ENCODE measurements at places on chromosomes 2 and 18.

DNA sequence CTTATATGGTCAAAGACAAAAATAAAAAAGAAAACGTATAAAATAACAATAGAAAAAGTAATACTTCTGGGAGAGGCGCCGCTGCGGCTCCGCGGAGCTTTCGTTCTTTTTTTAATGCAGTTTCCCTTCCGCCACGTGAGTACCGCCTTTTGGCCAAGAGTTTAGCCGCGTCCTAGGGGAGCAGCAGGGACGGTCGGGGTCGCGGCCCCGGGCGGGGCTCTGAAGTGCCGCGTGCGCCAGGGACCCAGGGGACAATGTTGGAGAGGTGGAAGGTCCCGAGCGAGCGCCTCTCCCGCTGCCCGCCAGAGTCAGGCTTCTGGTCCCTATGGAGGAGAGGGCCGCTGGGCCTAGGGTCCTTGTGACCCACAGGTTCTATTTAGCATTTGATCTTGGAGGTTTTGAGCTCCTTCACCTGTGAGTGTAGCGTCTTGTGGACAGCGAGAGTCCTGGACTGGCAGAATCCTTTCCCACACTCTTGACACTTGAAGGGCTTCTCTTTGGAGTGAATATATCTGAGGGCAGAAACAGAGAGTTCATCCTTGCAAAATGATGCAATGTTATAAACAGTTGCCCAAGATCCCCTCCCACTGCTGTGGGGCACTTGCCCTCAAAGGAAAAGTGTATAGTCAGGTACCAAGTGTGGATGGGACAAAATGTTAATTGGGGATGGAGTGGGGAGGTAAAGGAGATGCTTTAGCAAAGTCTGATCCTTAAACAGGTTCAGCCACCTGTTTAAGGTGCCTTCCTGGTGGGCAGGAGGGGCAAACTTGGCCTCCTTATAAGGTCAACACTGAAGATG lies 6.3 kb downstream of the OSR1 start:
- H3K4me3 ChIP-seq: no peak overlapping the region
- peaks cover 6% of the 10 kb centered on the region for H3K4me1 ChIP-seq
- no peak overlapping the region for H3K27ac ChIP-seq
- H3K27me3 ChIP-seq: peaks cover 81% of the 10 kb centered on the region

DNA sequence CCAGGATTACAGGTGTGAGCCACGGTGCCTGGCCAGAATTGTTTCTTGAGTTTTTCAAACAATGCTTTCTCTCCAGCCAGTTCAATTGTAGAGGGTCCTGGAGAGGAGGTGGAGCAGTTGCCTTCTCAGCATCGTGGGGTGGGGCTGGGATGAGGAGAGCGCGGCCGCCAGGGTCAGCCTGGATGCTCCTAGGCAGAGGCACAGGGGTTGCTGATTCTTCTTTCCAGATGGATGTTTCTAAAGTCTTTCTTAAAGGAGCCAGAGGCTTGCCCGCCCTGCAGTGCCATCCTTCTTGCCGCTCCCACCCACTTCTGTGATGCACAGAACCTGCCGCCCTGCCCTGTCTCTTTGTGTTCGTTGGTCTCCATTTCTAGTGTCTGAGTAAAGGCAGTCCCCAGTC lies 61.1 kb downstream of the AGAP1 start:
- no peaks in the 10 kb centered on the region for H3K36me3 ChIP-seq
- H3K27me3 ChIP-seq: no peaks in the 10 kb centered on the region
- no peak for DNase-seq

GRCh38 chr2:16198166-16198912 lies 258.0 kb downstream of the MYCN start:
- H3K4me1 ChIP-seq: no peaks in the 10 kb centered on the region
- no peak for DNase-seq
- H3K27me3 ChIP-seq: no peaks in the 10 kb centered on the region
- no peak overlapping the region for H3K4me3 ChIP-seq
- no peak overlapping the region for H3K27ac ChIP-seq

DNA sequence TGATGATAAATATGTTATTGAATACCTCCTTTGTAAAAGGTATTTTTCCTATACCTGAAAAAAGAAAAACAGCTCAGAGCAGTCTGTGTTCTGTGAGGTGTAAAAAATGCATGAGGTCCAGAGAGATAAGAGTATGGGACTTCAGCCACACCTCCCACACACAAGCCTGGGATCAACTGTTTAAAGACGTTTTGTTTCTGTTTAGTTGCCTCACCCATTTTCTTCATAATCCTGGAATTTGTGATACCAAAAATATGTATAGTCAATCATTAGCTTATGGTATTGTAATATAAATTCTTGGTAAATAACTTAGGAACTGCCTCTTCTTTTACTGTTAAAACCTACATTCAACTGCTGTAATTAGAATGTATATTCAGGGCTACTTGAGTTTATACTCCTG lies 1322.9 kb upstream of the TMEFF2 start:
- H3K4me3 ChIP-seq: no peak overlapping the region
- DNase-seq: no peak
- no peaks in the 10 kb centered on the region for H3K27me3 ChIP-seq

DNA sequence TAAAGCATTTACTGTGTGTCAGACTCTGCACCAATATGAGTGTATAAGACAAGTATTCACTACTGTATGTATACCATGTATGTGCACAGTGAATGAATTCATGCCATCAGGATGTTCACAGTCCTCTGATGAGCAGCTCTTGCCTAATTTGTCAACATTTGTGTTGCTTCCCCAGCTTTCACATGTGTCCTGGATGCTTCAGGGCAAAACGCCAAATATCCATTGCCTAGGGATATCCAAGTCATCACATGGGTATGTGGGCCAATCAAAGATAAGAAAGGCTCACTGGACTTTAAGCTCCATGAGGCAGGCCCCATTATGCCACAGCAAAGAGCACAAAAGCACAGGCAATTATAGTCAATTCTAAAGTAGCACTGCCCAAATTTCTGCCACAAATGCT lies 134.2 kb upstream of the CHAC2 start:
- DNase-seq: no peak
- no peak overlapping the region for H3K27ac ChIP-seq
- no peaks in the 10 kb centered on the region for H3K4me1 ChIP-seq
- H3K4me3 ChIP-seq: no peak overlapping the region
- no peaks in the 10 kb centered on the region for H3K36me3 ChIP-seq
- H3K27me3 ChIP-seq: no peaks in the 10 kb centered on the region

- no peak overlapping the region for H3K4me3 ChIP-seq
- no peaks in the 10 kb centered on the region for H3K27me3 ChIP-seq
- no peaks in the 10 kb centered on the region for H3K4me1 ChIP-seq
- no peak for DNase-seq
- H3K27ac ChIP-seq: no peak overlapping the region
- no peaks in the 10 kb centered on the region for H3K36me3 ChIP-seq
Observed at GRCh38 chr2:150142561-150142960, 344.9 kb downstream of the RND3 start.

DNA sequence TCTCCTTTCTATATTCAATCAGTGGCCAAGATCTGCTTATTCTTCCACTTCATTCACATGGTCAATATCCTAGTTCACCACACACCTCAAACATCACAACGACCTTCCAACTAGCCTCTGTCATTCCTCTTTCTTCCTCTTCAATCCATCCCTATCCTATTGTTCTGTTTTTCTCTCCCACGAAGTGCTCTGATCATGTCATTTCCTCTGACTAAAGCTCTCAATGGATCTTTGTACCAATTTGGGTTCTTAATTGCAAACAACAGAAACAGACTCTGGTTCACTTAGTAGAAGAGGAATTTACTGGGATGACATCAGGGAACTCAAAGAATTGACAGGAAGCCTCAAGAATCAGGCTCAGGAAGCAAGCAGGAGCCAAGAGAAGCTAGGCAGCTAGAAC lies 23.5 kb downstream of the WNT10A start:
- no peaks in the 10 kb centered on the region for H3K36me3 ChIP-seq
- no peak overlapping the region for H3K4me3 ChIP-seq
- no peaks in the 10 kb centered on the region for H3K4me1 ChIP-seq
- H3K27me3 ChIP-seq: peaks cover 8% of the 10 kb centered on the region
- no peak for DNase-seq

- H3K27me3 ChIP-seq: no peaks in the 10 kb centered on the region
- H3K4me3 ChIP-seq: no peak overlapping the region
- H3K36me3 ChIP-seq: no peaks in the 10 kb centered on the region
- H3K4me1 ChIP-seq: peaks cover 2% of the 10 kb centered on the region
- DNase-seq: no peak
- no peak overlapping the region for H3K27ac ChIP-seq
Observed at GRCh38 chr18:36446059-36446458, 148.5 kb downstream of the FHOD3 start.

GRCh38 chr18:24553571-24554285 lies 93.3 kb downstream of the HRH4 start:
- no peaks in the 10 kb centered on the region for H3K27me3 ChIP-seq
- no peaks in the 10 kb centered on the region for H3K4me1 ChIP-seq
- H3K27ac ChIP-seq: no peak overlapping the region

DNA sequence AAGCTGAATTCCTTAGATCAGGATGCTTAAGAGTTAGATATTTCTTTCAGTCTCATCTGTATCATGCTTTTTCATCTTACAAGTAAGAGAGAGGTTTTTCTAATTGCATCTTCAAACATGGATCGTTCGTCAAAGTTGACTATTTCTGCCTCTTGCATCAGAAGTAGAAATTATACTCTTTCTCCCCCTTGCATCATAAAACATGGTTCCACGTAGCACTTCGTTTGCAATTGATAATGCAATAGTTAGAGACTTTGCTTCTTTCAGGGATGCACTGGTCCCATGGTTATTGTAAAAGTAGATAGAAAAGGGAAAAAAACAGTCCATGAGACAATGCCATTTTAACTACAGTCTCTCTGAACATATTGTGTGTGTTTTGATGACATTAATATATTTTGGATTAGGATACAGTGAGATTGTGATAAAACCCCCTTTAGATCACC lies 75.1 kb upstream of the PARD3B start:
- no peaks in the 10 kb centered on the region for H3K27me3 ChIP-seq
- H3K4me3 ChIP-seq: no peak overlapping the region
- no peaks in the 10 kb centered on the region for H3K36me3 ChIP-seq
- no peak overlapping the region for H3K27ac ChIP-seq

GRCh38 chr18:63708650-63709049 lies 5.9 kb downstream of the SERPINB11 start:
- H3K36me3 ChIP-seq: no peaks in the 10 kb centered on the region
- H3K4me3 ChIP-seq: no peak overlapping the region
- no peaks in the 10 kb centered on the region for H3K27me3 ChIP-seq

DNA sequence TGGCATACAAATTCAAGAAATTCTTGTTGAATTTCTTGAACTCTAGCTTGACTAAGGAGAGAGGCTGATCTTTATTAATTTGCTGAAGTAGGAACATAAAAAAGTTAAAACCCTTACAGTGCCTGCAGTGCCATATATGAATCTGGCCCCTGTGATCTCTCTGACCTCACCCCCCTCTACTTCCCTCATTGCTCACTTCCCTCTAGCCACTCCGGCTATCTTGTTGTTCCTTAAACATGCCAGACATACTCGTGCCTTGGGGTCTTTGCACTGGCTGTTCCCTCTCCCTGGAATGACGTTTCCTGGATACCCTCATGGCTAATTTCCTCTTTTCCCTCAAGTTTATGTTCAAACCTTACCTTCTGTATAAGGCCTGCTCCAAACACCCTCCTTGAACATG lies 246.3 kb upstream of the SIX2 start:
- no peak for DNase-seq
- peaks cover 13% of the 10 kb centered on the region for H3K4me1 ChIP-seq
- no peaks in the 10 kb centered on the region for H3K36me3 ChIP-seq

DNA sequence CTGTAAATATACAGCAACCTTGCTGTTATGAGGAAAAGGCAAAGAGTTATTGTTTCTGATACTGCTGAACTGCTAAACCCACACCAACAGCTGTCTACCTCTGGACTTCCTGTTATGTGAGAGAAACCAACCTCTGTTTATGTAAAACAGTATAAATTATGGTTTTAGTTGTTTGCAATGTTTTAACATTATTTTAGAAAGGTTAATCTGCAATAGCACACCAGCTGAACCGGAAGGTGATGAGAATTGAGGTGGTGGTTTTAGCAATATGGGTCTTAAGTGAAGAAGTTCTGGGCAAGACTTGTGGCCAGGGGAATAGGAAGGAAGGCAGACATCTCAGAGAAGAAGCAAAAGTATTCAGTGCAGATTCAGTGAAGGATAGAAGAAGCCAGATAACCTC lies 237.8 kb downstream of the PLCL1 start:
- H3K27ac ChIP-seq: no peak overlapping the region
- H3K4me1 ChIP-seq: no peaks in the 10 kb centered on the region
- no peak overlapping the region for H3K4me3 ChIP-seq
- DNase-seq: no peak
- H3K27me3 ChIP-seq: no peaks in the 10 kb centered on the region

DNA sequence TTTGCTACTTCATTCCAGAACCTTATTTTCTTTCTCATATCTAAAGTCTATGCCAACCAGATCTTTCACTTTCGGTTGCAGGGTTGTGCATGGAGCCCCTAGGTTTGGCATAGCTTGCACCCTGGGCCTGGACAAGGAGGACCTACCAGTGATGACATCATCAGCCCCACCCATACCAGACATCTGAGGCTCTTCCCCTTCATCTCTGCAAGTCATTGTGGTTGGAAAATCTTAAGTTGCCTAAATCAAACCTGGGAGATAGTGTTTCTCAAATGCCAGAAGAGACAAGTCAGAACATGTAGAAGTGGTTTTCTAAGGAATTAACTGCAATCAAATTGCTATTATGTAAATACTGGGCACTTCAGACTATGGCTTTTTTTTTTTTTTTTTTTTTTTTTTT lies 363.3 kb downstream of the ZNF516 start:
- DNase-seq: no peak
- H3K4me1 ChIP-seq: no peaks in the 10 kb centered on the region
- H3K27ac ChIP-seq: no peak overlapping the region
- H3K27me3 ChIP-seq: no peaks in the 10 kb centered on the region
- no peak overlapping the region for H3K4me3 ChIP-seq
- no peaks in the 10 kb centered on the region for H3K36me3 ChIP-seq

DNA sequence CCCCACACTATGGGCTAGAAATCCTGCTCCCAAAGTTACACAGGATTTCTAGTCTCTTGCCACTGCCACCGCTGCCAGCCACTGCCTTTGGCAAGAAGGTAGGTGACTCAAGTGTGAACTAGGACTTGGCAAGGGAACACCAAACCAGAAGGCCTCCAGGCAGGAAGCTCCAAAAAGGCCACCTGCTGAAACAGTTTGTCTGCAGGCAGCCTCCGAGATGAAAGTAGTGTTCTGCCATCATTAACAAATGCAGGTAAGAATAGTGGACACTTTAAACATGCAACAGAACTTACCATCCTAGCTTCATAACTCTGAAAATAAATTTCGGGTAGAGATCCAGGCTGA lies 3.9 kb downstream of the ANKRD44 start:
- H3K27me3 ChIP-seq: peaks cover 10% of the 10 kb centered on the region
- no peak for DNase-seq
- peaks cover 2% of the 10 kb centered on the region for H3K4me1 ChIP-seq

GRCh38 chr2:2646433-2647051 lies 315.5 kb upstream of the MYT1L start:
- H3K4me3 ChIP-seq: no peak overlapping the region
- no peaks in the 10 kb centered on the region for H3K36me3 ChIP-seq
- no peaks in the 10 kb centered on the region for H3K4me1 ChIP-seq
- no peaks in the 10 kb centered on the region for H3K27me3 ChIP-seq
- DNase-seq: no peak

GRCh38 chr18:2917259-2918047 lies 70.6 kb downstream of the EMILIN2 start:
- DNase-seq: no peak
- H3K4me1 ChIP-seq: no peaks in the 10 kb centered on the region
- H3K27ac ChIP-seq: no peak overlapping the region

GRCh38 chr2:84947010-84947593 lies 23.9 kb upstream of the KCMF1 start:
- no peaks in the 10 kb centered on the region for H3K27me3 ChIP-seq
- H3K4me3 ChIP-seq: no peak overlapping the region
- H3K36me3 ChIP-seq: no peaks in the 10 kb centered on the region
- no peak for DNase-seq
- H3K4me1 ChIP-seq: peaks cover 5% of the 10 kb centered on the region

- H3K27ac ChIP-seq: no peak overlapping the region
- no peak for DNase-seq
- no peaks in the 10 kb centered on the region for H3K36me3 ChIP-seq
- no peak overlapping the region for H3K4me3 ChIP-seq
Observed at GRCh38 chr2:25030702-25031101, 11.2 kb upstream of the EFR3B start.

Data from iPS DF 6.9 (cell line).